Activated CD4-positive, alpha-beta T cell treated with anti-CD3 and anti-CD28 coated beads for 1 hour (primary cell): ENCODE measurements at places on chromosomes 7 and 10.

DNA sequence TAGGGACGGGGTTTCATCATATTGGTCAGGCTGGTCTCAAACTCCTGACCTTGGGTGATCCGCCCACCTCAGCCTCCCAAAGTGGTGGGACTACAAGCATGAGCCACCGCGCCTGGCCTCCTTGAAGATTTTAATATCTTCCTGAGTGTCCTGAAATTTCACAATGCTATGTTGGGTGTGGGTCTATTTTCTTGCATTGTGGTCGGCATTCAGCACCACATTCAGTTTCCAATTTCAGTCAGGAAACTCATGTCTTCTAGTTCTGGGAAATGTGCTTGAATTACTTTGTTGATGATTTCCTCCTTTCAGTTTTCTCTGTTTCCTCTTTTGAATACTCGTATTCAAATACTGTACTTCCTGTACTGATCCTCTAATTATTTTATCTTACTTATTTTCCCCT is 49.3 kb upstream of the IL6 start:
- DNase-seq = no peak

DNA sequence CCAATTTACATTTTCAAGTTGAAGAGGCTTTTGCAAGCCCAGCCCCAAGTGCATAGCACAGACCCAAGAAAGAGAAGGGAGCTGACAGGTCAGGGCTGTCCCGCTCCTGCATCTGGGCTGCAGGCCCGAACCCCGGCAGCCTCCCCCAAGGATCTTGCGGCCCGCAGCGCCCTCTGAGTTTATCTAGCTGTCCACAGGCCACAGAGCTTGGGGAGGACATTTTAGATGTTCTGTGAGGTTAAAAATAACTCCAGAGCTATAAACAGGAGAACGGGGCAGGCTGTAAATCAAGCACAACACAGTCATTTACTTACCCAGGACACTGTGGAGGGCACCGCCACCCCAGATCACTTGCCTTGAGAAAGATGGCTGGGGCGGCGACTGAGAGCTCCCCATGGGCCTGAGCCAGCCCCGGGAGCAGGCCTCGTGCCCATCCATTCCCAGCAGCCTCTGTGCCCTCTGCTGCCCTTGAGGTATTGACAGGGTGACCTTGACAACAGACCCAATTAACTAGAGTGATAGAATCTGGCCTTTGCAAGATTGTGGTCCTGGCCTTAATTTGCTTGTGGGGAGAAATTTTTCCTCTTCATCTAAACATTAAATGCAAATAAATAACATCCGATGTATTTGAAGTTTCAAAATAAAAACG is 563.0 kb downstream of the TCERG1L start:
- DNase-seq = no peak

DNA sequence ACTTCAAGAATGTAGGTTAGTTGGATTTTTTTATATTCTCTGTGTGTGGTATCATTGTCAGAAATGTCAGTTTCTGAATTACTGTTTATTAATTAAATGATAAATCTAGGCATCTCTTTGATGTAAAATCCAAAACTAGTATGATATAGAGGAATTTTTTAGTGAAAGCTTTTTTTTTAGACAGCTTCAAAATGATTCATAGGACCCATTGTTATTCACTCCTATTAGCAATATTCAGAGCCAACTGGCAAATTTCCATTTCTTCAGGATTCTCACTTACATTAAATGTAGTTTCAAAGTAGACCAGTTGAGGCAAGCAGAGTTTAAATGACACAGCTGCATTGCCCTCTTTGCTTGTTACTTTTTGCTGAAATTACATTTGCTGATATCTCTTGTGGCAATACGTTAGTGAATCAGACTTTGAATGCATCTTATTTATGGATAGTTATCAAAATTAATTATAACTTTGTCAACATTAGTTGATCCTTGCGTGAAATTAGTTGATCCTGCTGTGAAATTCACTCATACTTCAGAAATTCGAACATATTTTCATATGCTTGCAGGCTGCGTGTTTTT is 20.3 kb downstream of the ZNF277 start:
- no peak for DNase-seq

DNA sequence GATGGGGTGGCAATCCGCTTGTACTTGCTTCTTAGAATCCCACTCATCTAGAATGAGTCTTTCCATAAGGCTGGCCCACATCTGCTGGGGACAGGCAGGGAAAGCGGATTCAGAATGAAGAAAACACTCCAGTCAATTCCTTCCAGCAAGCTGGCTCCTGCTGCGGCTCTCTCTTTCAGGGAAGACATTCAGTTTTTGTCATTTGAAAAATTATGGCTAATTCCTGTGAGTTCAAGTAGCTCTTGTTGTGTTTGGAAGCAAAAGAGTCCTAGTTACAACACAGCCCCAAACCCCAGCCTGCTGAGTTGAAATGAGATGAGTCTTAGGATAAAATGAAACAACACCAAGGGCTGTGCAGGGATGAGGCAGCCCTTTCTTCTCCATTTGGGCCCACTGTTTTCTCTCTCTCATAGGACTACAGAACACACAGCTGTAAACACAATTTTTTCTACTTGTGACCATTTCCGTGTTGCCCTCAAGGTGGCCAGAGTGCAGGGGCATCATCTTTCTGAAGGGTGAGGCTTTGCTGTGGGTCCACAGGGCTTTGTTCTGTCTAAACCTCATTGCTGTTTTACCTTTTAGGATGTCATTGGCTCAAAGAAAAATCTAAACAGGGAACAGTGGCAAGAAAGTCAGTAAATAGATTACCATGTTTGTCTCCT is 90.8 kb upstream of the EEPD1 start:
- no peak for DNase-seq

- no peak for DNase-seq
These were observed 137.8 kb downstream of the ACTR3B start for GRCh38 chr7:152897401-152897800.

GRCh38 chr7:128781126-128781525 is 5.5 kb upstream of the OPN1SW start:
- DNase-seq = no peak

DNA sequence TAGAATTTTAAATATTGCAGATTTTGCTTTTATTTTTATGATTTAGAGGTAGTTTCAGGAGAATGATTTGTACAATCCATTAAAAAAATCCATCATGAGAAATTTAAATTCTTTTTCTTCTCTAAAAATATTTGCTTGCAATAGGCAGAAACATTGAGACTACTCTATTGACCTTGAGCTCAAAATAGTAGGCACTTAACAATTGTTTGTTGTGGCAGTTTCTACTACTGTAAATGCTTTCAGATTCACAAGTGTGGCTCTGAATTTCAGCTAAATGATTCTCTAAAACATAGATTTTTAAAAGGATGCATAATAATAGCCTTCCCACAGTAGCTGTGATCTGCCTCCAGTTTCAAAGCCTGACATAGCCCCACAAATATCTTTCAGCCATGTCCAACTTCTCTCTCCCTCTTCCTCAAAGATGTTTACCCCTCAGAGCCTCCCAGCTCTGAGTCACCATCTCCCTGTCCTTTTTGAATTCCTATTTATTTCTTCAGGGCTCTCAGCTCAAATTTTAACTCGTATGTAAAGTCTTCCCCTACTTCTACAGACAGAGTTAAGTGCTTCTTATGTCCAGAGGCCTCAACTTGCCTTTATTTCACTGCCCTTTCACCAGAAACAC is 160.5 kb downstream of the AOAH start:
- DNase-seq = no peak

DNA sequence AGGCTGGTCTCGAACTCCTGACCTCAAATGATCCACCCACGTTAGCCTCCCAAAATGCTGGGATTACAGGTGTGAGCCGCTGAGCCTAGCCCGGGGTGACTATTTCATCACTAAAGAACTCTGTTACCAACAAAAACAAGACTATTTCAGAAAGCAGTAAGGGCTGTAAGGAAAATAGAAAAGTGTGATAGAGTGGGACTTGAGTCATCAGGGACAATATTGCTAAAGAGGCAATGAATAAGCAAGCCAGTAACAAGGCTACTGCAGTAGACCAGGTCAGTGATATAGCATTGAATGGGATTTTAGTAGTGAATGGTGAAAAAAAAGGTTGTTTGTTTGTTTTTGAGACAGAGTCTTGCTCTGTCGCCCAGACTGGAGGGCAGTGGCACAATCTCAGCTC is 51.7 kb downstream of the SVOPL start:
- no peak for DNase-seq

- no peak for DNase-seq
These were observed 28.9 kb downstream of the BAG3 start for GRCh38 chr10:119680050-119680449.

DNA sequence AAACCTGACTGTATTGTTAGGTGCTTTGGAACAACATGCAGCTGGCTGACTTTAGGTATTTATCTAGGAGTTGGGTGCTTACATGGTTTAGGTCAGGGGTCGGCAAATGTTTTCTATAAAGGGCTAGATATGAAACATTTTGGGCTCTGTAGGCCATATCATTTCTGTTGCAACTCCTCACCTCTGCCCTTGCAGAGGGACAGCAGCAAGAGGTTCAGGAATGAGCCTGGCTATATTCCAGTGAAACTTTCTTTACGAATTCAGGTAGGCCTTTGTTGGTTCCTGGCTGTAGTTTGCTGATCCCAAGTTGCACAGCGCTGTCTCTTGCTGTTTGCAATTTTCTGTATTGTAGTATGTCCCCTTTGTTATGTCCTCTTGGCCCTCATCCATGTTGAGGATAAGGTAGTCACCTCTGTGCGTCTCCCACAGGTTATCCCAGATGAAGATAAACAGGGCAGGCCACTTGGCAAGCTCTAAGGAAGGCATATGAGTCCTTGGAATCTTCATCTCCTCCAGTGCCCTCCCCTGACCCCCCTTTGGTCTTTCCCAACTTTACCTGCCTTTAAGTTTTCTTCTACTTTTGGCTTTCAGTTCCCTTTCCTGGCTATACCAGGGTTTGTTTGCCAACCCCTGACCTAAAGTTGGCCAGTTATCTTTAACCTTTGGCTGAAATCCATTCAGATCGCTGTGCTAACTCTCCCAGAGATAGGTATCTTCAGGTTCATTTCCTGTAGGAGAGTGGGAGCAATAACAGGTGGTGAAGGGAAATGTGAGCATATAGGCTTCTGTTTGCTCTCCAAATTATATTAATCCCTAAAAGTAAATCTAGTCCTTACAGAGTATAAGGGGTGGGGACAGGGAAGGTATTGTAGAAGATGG is 36.1 kb downstream of the SGPL1 start:
- DNase-seq = no peak

DNA sequence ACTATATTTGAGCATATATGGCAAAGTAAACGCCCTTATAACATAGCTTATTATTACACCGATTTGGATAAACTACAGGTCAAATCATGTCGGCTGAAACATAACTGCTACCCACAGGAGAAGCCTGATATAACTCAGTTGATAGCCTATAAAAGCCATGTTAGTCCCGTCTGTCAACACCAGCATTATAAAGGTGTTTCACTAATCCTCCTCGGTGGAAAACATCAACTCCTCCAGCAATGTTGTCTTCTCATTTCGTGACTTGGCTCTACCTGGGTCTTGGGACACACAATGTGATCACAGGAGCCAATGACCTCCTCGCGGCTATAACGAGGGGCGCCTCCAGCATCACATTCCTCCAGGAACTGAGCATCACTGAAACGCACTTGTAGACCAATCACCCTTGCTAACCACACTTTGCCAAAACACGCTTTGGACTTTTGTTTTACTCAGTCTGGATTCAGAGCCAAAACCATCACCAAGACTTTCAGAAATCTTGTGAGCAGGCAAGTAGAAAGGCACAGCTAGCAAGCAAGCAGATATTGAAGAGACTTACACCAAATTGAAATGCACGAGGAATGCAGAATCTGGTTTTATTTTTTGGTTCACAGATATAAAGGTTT is 269.7 kb upstream of the NFE2L3 start:
- no peak for DNase-seq

- no peak for DNase-seq
These were observed 20.9 kb upstream of the PARD3 start for GRCh38 chr10:34835908-34836508.

DNA sequence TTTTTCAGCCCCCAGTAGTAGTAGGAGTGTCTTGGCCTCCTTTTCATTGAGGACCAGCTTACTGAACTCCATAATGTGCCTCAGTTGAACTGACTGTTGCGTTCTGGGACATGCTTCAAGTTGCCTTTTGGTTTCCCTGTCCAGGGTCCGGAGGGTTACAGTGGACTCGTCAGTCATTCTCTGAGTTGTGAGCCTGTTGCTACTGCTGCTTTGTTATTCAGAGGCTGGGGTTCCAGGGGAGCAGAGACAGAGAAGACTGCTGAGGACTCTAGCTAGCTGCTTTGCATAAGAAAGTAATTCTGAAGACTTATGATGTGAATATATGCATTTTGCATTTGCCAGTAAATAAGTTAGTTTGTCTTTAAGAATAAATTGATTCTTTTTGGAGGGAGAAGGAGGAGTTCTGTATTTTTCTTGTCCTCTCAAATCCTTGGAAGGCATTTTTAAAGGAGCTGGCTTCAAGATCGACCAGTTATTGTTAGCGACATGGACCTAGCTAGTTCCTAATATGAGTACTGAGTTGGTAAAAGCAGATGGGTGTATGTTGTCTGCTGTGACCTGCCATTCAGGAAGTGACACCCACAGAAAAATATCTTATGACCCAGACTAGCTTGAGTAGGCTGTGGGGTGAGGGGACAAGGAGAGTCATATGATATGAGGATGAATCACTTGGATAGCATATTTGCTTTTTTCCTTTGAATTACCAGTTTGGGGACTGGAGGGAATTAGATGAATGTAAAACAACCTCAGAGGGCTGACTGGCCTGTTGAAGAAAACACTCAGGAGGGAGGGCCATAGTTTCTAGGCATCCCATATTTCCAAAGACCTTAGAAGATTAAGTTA is 8.3 kb downstream of the PI4K2A start:
- no peak for DNase-seq

- DNase-seq = no peak
These were observed 187.2 kb upstream of the CXCL12 start for GRCh38 chr10:44572146-44572545.

GRCh38 chr10:90167174-90168064 is 466.0 kb downstream of the KIF20B start:
- DNase-seq = no peak

DNA sequence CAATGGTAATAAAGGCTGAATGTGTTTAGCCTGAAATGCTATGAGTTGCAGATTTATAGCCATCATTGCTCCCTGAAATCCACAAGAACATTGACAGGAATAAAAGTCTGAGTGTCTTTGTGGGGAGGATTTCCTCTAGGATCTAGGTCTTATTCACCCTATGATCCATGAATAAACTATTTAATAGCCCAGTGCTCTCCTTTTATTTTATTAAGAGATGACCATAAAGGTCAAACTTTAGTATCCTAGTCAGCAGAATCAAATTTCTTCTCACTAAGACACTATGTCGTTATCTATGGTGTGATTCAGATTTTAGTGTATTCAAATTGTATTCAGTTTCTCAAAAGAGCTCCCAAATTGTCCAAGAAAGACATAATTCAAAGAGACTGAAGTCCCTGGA is 67.8 kb upstream of the AKR1E2 start:
- DNase-seq = no peak
